Sciatic nerve (tissue), 2 donors: ENCODE measurements at places on chromosomes 1 and 21. TPM values are rescaled to one million over a fixed set of nuclear protein-coding genes. Genes with fewer than 3 reads are reported as not detected.

DNA sequence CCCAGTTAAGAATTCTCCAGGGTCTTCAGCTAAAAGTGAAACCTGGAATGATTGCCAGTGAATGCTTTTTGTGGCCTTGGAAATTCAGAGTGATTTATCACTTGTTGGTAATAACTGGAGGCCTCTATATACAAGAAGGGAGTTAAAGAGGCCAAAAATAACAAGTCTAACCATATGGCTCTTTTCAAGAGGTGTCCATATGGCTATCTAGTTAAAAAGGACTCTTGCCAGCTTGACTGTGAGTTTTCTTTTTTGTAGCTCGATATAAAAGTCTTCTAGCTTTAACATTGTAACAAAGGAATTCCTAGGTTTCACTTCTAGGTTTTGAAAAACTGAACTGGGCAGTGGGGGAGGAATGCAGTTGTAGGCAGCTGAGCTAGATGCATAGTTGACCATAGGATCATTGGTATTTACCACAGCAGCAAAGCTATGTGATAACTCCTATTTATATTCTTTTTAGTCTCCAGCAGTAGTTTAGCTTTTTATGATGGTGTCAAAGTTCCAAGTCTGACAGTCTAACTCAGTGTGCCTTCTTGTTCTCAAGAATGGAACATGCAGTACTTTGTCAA is 44.4 kb downstream of the CACHD1 start:
- no peak for DNase-seq

- no peak for DNase-seq
Measured at GRCh38 chr1:51247499-51247898, 11.4 kb downstream of the RNF11 start.

NECTIN4 gene
- total RNA-seq = 0.09 TPM

CDCA8 gene
- 0.85 TPM for total RNA-seq

- no peak for DNase-seq
Measured at GRCh38 chr1:2328676-2329455, 62.5 kb downstream of the MORN1 start.

GRCh38 chr1:35406103-35406502 is 137.6 kb downstream of the ZMYM4 start:
- DNase-seq = no peak
